OCI-M1 (cell line): ENCODE measurements at places on chromosomes 1 and 21.

GRCh38 chr1:72281637-72282270, 585 bp downstream of the NEGR1 start:
- DNase-seq: peak; percentile 47

DNA sequence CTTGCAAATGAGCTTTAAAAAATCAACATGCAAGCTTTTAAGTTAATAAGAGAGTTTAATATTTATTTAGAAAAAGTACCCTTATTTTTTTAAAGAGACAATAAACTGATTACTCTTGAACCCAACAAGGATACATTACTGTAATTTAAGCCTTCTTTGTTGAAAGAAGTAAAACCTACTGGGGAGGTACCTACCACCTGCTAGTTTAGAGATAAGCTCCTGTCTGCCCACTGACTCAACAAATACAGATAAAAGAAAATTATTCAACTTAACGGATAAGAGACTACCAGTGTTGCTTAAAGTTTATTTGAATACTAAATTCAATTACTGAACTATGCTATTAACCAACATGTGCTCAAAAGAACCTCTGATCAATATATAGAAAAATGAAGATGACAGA, 23.1 kb downstream of the USP24 start:
- peak; percentile 47 for DNase-seq

GRCh38 chr1:54604572-54605370, 18.6 kb downstream of the FAM151A start:
- no peak for DNase-seq

DNA sequence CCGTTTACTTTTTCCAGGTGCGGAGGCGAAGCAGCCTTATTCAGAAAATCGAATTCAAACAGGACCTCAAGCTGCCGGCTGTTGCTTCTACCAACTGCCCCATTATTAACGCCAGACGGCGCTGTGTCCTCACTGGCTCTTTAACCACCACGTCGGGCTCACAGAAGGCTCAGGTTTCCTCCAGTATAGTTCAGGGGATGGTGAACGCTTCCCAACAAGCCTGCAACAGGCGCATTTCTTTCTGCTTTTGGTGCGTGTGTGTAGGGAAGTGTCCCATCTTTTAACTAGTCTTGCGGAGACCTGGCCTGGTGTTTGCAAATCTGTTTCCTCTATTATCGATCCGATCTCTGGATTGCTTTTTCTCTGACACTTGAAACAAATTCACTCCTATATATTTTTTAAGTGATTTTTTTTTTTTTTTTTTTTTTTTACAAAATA, 791 bp upstream of the STUM start:
- DNase-seq: peak; percentile 90

- peak; percentile 24 for DNase-seq
These were observed 268.0 kb downstream of the PTPRC start for GRCh38 chr1:198906739-198907422.

GRCh38 chr1:153841463-153841994, 66.3 kb downstream of the SLC27A3 start:
- DNase-seq: no peak

DNA sequence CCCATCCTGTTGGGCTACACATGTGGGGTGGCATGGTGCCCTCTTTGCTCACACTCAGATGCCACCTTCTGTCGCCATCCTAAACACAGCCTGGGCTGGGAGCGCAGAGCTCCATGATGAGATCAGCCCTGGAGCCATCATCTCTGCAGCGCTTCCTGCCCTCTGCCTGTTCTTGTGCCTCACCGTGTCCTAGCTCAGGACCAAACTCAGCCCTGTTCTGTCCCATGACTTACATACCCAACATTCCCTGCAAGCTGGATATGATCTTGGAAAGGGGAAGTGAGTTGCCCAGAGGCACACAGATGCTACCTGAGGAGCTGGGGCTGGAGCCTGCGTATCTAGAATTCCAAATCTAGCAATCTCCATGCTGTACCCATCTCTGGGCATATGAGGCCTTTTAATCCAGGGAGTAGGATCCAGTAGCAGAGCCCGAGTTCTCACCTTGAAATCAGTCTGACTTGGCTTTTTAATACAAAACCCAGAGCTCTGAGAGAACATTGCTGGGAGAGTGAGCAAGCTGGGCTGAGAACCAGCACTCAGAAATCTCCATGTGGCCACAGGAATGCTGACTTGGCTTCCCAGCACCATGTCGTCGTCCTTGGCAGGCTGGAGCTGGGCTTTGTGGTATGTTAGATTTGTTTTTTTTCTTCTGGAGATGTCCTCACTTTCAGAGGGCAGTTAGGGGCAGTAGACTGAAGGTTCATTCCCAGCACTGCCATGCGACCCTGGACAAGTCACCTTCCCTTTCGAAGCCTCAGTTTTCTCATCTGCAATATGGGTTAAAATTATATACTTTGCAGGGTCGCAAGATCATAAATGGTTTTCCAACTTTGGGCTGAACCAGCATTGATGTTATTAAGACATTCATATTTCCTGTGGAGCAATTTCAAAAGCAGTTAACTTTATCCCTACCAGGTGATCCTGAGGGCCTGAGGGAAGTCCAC, 2.6 kb downstream of the ALPL start:
- no peak for DNase-seq

DNA sequence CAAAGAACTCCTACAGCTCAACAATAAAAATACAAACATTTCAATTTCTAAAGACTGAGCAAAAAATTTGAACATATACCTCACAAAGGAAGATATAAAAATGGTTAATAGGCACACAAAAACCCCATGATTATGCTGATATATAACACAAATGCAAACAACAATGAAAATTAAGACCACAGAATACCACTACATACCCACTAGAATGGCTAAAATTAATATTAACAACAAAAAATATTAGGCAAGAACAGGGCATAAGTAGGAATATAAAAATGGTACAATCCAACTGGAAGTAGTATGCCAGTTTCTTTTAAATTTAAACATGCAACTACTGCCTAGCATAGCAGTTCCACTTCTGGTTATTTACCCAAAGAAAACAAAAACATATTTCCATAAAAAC, 77.3 kb downstream of the CDC42BPA start:
- no peak for DNase-seq

GRCh38 chr1:154775621-154776605, 94.2 kb downstream of the KCNN3 start:
- DNase-seq: no peak

- DNase-seq: no peak
These were observed 149.0 kb downstream of the ROR1 start for GRCh38 chr1:63922848-63923247.
